Cardiac fibroblast (primary cell): ENCODE measurements at places on chromosomes 2 and 18.

GRCh38 chr2:104734937-104735586 lies 118.9 kb upstream of the POU3F3 start:
- no peak for DNase-seq

- DNase-seq = no peak
Measured at GRCh38 chr2:30736461-30737325, 70.6 kb downstream of the CAPN13 start.

DNA sequence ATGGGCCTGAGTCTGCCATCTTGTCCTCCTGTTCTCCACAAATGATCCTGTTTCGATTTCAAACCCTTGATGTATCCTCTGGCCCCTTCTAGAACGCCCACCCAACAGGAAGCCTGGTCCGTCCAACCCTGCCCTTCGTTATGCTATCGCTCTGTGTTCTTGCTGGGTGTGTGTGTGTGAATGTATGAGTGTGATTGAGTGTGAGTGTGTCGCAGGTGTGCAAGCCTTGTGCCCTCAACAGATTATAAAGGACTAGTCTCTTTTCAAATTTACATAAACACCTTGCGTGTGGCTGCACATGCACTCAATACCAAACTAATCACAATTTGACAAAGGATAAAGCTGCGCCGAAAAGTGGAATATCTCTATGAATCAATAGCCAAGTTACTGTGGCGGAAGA lies 149.5 kb upstream of the SALL3 start:
- DNase-seq = no peak

- no peak for DNase-seq
Measured at GRCh38 chr18:63427558-63427957, 5.3 kb upstream of the VPS4B start.
